ENCODE measurements at places on chromosomes 3 and 15.

- peak; percentile 20 for DNase-seq
Observed at GRCh38 chr3:107297597-107297996, 79.6 kb upstream of the CCDC54 start.

GRCh38 chr3:161291191-161291901 is 70.2 kb downstream of the NMD3 start:
- DNase-seq, result no peak

DNA sequence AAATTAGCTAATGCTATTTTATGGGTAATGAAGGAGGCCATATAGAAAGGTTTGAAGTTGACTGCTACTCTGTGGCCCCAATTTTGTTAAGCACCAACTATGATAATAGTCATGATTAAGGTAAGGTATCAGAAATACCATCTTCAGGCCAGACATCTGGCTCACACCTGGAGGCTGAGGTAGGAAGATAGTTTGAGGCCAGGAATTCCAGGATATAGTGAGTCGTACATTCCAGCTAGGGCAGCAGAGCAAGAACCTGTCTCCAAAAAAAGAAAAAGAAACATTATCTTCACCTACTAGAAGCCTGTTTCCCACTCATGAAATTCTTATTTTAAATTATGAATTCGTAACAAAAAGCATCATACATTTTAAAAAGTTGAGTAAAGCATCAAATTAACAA is 64.4 kb downstream of the LRRC28 start:
- no peak for DNase-seq

GRCh38 chr3:58237941-58238681 is 519 bp downstream of the ABHD6 start:
- peak; percentile 29 for DNase-seq

DNA sequence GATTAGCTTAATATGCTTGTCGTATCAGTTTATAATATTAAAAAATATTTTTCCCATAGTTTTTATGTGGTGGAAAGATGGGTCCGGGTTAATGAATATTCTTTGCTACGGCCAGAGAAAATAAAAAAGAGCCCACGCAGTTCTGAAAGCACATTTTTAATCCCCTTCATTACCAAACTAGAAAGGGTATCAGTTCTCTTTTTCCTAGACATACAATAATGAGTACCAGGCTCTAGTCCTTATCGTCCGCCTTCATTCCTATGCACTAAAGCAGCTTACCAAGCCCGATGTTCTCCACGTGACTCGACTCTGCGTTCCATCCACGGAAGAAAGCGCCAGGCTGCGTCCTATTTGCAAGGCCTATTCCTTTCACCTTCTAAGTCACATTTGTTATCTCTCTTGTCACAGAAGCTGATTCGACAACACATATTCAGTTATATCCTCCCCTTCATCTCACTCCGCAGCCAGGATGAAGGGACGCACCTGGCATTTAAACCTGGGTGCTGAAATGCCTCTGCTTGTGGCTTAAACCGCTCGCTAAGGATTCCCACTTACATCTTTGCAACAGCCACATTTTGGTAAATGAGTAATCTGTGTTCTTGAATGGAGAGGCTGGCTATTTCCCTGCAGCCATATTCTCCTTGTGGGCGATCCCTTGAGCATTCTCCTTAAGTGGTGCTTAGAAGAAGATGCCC is 257.0 kb downstream of the CD47 start:
- no peak for DNase-seq

DNA sequence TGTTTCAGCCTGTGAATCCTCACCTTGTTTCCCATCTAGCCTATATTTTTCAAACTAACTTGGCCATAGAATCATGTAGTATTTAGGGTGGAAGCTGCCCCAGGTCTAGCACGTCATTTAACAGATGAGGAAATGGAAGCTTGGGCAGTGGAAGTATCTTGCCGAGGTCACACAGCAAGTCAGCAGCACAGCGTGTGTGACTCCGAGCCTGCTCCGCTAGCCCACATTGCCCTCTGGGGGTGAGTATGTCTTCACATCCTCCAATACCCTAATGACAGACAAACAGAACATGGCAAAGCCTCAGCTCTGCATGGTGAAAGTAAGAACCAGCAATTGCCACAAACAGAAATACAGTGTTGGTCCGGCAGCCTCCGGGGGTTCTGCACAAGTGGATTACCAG is 2.2 kb upstream of the CCR5 start:
- DNase-seq, result no peak
